Myocyte (in vitro differentiated cells): ENCODE measurements at places on chromosomes 6 and 20. TPM values are rescaled to one million over a fixed set of nuclear protein-coding genes. Genes with fewer than 3 reads are reported as not detected.

FERMT1 gene
- total RNA-seq = 2.6 and 5.2 TPM in 2 replicates

ENPP3 gene
- 0.05 and 0.08 TPM in 2 replicates for total RNA-seq

TRIM15 gene
- total RNA-seq = not detected in 2 replicates

DXO gene
- 28.7 and 32.3 TPM in 2 replicates for total RNA-seq

SENP6 gene
- total RNA-seq = 64.5 and 72.6 TPM in 2 replicates

ARMH2 gene
- not detected in 2 replicates for total RNA-seq

C6orf15 gene
- total RNA-seq = 1.2 and 2.4 TPM in 2 replicates

HLA-DQB2 gene
- total RNA-seq = not detected in 2 replicates

PROKR2 gene
- not detected in 2 replicates for total RNA-seq

SLC35F1 gene
- total RNA-seq = not detected in 2 replicates

TREM1 gene
- not detected in 2 replicates for total RNA-seq

CCN2 gene
- 16.1 and 20.2 TPM in 2 replicates for total RNA-seq

TMEM14C gene
- 181 and 196 TPM in 2 replicates for total RNA-seq

PI16 gene
- total RNA-seq = not detected in 2 replicates

GHRH gene
- not detected in 2 replicates for total RNA-seq

KIF6 gene
- not detected in 2 replicates for total RNA-seq

C6orf58 gene
- 0.62 TPM in 1 of 2 replicates, not detected in the other for total RNA-seq

F13A1 gene
- total RNA-seq = 757 and 1,086 TPM in 2 replicates

ENTPD6 gene
- total RNA-seq = 38.7 and 43.2 TPM in 2 replicates

WFDC2 gene
- not detected in 2 replicates for total RNA-seq

MKKS gene
- total RNA-seq = 11.2 and 13.5 TPM in 2 replicates

SNAP25 gene
- total RNA-seq = 0.16 and 0.64 TPM in 2 replicates

SAYSD1 gene
- total RNA-seq = 15.2 and 16.1 TPM in 2 replicates

GRIK2 gene
- total RNA-seq = 9.2 and 14.3 TPM in 2 replicates

RCAN2 gene
- total RNA-seq = 1.2 and 1.4 TPM in 2 replicates

EXOC2 gene
- 30.0 and 30.5 TPM in 2 replicates for total RNA-seq

ZFP57 gene
- not detected in 2 replicates for total RNA-seq

CPXM1 gene
- total RNA-seq = not detected in 2 replicates

LAMA5 gene
- 90.5 and 173 TPM in 2 replicates for total RNA-seq

MYMX gene
- total RNA-seq = 109 and 219 TPM in 2 replicates

CTCFL gene
- not detected in 2 replicates for total RNA-seq

PRRC2A gene
- 77.2 and 85.9 TPM in 2 replicates for total RNA-seq

RAET1L gene
- not detected in 2 replicates for total RNA-seq

PRDM13 gene
- not detected in 2 replicates for total RNA-seq

BPIFB4 gene
- not detected in 2 replicates for total RNA-seq

RFX6 gene
- total RNA-seq = not detected in 2 replicates

LY6G6C gene
- total RNA-seq = not detected in 2 replicates

TTLL9 gene
- total RNA-seq = not detected in 2 replicates

HLA-DRB5 gene
- total RNA-seq = 0.13 TPM in 1 of 2 replicates, not detected in the other

SULF2 gene
- 2.6 and 6.0 TPM in 2 replicates for total RNA-seq

ECT2L gene
- total RNA-seq = not detected in 2 replicates

ZBP1 gene
- total RNA-seq = 0.29 and 0.47 TPM in 2 replicates

TMX4 gene
- total RNA-seq = 22.6 and 24.8 TPM in 2 replicates

RSPO3 gene
- 0.53 and 0.62 TPM in 2 replicates for total RNA-seq

THBD gene
- total RNA-seq = 14.2 and 17.9 TPM in 2 replicates

NKX2-4 gene
- not detected in 2 replicates for total RNA-seq

SMLR1 gene
- total RNA-seq = not detected in 2 replicates

TRIM40 gene
- total RNA-seq = not detected in 2 replicates

COL20A1 gene
- total RNA-seq = 0.05 and 0.21 TPM in 2 replicates

FOXQ1 gene
- total RNA-seq = not detected in 2 replicates

CRIP3 gene
- total RNA-seq = 0.78 TPM in 1 of 2 replicates, not detected in the other

LPIN3 gene
- 7.7 and 12.2 TPM in 2 replicates for total RNA-seq

C4A gene
- total RNA-seq = 3.5 and 4.2 TPM in 2 replicates

PYGB gene
- 48.9 and 55.6 TPM in 2 replicates for total RNA-seq

ADGRF5 gene
- 0.03 TPM in 1 of 2 replicates, not detected in the other for total RNA-seq

OPN5 gene
- not detected in 2 replicates for total RNA-seq

PPDPF gene
- 230 and 275 TPM in 2 replicates for total RNA-seq

CRISP2 gene
- not detected in 2 replicates for total RNA-seq
